ENCODE measurements at places on chromosomes 1 and 21. TPM values are rescaled to one million over a fixed set of nuclear protein-coding genes. Genes with fewer than 3 reads are reported as not detected.

GRCh38 chr1:228042508-228042907, 35.7 kb downstream of the WNT3A start:
- H3K4me3 ChIP-seq, result no peak overlapping the region
- no peak overlapping the region for H3K27ac ChIP-seq
- no peak for DNase-seq
- H3K36me3 ChIP-seq, result no peaks in the 10 kb centered on the region
- H3K27me3 ChIP-seq, result peaks cover 19% of the 10 kb centered on the region

GRCh38 chr1:183901748-183902330, 96.9 kb downstream of the RGL1 start:
- peak overlapping the region; percentile 66 for H3K27ac ChIP-seq
- no peak for DNase-seq
- no peaks in the 10 kb centered on the region for H3K27me3 ChIP-seq
- H3K4me3 ChIP-seq, result no peak overlapping the region

GRCh38 chr21:33032434-33033047, 6.8 kb downstream of the OLIG2 start:
- no peak for DNase-seq
- peaks cover 19% of the 10 kb centered on the region for H3K4me1 ChIP-seq
- H3K27me3 ChIP-seq, result peaks cover 53% of the 10 kb centered on the region
- no peak overlapping the region for H3K4me3 ChIP-seq

DIRAS3 gene
- total RNA-seq, result 0.47 TPM

GPX7 gene
- 29.4 TPM for total RNA-seq

Data from activated naive CD8-positive, alpha-beta T cell treated with anti-CD3 and anti-CD28 coated beads for 36 hours (primary cell).